Dermis blood vessel endothelial cell (primary cell): ENCODE measurements at places on chromosomes 13 and 19.

DNA sequence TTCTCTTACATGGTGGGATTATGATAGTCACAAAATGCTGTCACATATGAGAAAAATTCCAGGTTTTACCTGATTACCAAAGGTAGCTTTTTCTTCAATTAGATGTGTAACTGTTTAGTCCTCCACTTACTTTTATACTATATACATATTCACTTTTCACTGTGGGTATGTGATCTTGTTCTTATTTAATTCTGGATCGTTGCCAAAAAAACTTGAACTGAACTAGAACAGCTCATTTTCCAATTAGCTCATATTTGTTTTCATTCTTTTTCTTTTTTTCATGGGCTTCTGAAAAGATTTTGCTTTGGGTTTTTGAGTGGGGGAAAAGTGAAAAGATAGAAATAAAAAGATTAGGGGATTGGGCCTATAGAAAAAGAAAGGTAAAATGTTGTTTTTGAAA, 291.9 kb downstream of the NDFIP2 start:
- no peak for DNase-seq

DNA sequence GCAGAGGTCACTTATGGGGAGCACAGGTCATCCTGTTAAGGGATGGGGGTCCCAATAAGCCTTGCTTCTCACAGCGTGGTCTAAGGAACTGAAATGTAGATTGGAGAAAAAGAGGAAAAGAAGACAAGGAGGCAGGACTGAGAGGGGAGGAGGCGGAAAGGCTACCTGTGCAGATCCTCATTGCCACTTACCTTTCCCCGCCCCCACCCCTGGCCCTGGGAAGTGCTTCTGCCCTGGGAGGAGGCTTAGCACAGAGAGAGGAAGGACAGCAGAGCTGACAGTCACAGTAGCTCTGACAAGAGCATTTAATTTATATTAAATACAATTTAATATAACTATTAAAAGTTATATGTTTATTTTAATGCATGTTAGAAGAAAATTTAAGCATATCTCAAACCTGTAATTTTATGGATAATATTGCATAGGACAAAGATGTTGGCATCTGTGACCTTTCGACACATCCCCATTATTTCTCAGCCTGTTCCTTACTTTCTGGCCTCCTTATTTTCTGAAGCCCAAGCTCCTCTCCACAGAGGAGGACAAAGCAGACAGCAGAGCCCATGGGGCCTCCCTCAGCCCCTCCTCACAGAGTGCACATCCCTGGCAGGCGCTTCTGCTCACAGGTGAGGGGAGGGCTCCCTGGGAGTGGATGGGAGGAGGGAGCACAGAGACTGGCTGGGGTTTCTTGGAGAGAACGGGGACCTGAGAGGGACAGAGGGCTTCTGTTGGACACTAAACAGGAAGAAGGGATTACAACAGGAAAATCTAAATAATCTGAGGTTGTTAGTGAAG, 23.4 kb downstream of the CEACAM21 start:
- DNase-seq = no peak

- no peak for DNase-seq
These were observed 6.3 kb upstream of the LILRB3 start for GRCh38 chr19:54229146-54229545.

- DNase-seq = no peak
These were observed 1289.4 kb downstream of the PCDH9 start for GRCh38 chr13:65940720-65941119.

- DNase-seq = no peak
These were observed 74.9 kb downstream of the SOX1 start for GRCh38 chr13:112141643-112142400.

GRCh38 chr13:110520431-110521295, 40.9 kb downstream of the RAB20 start:
- DNase-seq = no peak

DNA sequence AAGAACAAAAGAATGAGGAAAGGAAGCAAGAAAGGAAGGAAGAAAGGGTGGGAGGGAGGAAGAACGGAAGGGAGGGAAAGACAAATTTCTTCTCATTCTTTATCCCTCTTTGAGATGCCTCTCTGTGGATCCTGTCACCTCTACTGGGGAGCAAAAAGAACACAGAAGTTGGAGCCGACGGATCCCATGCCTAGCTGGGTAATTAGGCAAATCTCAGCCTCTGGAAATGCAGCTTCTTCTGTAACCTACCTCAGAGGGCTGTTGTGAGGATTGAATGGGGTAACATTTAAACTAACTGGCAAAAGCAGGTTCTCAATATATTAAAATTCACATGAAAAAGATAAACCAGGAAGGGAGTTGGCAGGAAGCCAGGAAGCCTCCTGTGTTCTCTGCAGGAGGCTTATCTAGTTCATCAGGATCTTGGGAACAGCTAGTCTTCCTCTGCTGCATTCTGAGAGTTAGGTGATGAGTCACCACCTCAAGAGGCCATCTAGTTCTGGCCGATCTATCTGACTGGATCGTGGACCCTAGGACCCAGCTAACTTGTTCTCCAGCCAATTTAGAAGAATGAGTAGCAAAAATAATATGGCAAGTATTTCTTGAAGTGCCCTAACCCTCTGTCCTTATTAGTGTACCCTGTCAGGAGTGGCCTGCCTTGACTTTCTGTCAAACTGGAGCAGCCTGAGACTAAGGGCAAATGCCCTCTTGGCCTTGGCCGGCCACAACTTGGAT, 15.2 kb upstream of the CPB2 start:
- peak; percentile 82 for DNase-seq

DNA sequence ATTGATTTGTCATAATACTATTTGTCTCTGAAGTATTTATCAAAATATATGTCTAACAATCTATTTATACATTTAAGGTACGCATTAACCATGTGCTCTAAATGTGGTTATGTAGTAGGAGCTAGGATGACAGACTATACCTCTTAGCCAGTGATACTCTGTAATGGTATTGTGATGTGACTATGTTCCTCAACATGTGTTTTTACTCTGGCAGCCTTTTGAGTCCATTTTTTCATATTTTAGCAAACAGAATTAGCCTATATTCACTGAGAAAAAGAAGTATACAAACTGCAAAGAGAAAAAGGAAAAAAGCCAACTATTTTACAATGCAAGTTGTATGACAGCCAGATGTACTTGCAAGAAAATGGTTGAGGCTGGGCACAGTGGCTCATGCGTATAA, 26.7 kb downstream of the MAB21L1 start:
- no peak for DNase-seq

DNA sequence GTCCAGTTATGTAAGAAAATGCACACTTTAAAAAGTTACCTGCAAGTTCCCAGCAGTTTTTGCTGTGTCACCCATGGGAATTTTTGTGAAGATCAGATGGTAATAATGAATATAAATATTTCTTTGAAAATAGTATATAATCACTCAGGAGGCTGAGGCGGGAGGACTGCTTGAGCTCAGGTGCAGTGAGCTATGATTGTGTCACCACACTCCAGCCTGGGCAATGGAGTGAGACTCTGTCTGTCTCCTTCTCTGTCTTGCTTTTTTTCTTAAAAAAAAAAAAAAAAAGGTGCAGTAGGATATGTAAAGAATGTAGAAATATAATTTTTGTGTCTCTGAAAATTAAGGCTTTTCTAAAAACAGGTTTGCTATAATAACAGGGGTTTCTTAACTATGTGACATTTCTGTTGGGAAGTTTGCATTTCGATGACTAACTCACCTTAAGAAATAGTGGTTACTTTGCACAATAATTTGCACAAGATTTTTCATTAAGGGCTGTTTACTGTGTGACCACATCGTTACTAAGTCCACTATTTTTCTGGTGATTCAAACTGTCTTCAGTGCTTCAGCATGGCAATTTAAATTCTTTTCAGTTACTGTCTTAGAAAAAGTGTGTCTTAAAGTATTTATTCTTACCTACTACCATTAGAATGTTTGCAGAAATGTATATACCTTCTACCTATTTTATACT, 37.3 kb downstream of the DNAJC3 start:
- DNase-seq = no peak

GRCh38 chr13:78409172-78409571, 194.2 kb downstream of the POU4F1 start:
- DNase-seq = no peak

- DNase-seq = no peak
These were observed 20.1 kb upstream of the MIER2 start for GRCh38 chr19:364496-365287.

DNA sequence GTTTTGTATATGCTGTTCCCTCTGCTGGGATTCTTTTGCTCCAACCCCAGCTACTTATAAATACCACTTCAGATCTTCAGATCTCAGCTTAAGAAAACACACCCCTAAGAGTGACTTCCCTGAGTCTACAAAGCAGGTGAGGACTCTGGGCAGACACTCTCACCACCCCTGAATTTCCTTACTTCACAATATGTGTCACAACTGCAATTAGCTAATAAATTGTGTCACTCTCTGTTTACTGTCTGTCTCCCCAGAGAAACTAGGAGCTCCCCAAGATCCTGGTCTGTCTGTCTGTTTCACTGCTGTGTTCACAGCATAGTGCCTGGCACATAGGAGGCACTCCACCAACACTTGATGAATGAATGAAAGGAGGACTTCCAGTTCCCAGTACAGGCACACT, 14.4 kb downstream of the CEBPA start:
- DNase-seq = no peak

DNA sequence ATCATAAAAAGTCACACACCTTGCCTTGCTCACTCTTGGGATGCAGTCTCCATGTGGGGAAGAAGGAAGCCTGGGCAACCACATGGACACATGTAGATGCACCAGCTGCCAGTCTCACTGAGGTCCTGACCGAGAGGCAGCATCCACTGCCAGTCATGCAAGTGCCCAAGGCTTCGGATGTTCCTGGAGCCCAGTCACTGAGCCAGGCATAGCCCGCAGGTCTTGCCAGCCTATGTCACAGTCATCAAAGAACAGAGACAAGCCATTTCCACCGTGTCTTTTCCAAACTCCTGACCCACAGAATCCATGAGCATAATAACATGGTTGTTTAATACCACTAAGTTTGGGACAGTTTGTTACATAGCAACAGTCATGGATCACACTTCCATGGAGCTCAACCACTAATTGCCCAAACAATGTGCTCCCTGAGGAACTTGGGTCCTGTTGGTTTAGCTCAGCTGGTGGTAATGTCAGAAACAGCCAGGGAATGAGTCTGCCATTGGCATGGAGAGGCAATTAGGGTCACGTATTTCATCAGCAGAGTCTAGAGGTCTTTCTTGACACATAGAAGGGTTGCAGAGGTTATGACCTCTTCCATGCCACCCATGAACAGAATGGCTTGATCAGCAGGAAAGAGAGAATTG, 21.5 kb downstream of the STARD13 start:
- DNase-seq = no peak

DNA sequence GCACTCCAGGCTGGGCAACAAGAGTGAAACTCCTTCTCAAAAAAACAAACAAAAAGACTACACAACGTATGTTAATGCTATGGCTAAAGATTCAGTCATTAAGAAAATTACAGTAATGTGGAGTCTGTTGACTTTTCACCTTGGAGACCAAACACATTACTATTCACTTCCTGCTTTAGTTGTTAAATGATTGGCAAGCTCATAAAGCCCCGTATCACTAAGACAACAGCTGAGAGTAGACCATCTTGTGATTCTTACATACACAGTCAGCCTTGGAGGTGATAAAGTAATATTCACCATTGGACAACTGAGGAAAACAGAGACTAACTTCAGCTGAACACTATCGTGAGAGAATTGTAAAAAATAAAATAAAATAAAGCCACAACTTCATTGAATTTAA, 86.5 kb downstream of the KCTD12 start:
- peak; percentile 92 for DNase-seq

DNA sequence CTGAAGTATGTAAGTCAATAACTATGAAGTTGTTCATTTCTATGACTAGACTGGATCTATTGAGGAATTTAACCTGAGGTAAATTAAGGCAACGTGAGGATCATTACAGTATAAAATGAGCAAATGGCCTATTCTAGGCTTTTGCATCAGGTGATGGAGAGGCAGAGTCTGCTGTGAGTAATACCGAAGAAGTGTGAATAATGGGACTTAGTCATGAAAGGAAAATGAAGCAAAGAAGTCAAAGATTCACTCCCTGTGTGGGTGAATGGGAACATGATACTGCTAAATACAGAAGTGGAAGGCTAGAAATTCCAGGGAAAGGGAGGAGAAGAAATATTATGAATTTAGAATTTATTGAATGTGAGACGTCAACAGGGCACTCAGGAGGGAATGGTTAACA, 774.1 kb downstream of the LIG4 start:
- peak; percentile 28 for DNase-seq

GRCh38 chr19:14804765-14805164, 26.4 kb upstream of the ADGRE2 start:
- no peak for DNase-seq
